ENCODE measurements at places on chromosomes 12 and 14. TPM values are rescaled to one million over a fixed set of nuclear protein-coding genes. Genes with fewer than 3 reads are reported as not detected.

GRCh38 chr12:26632756-26633155, 200.2 kb downstream of the ITPR2 start:
- no peak overlapping the region for H3K4me3 ChIP-seq
- peaks cover 3% of the 10 kb centered on the region for H3K36me3 ChIP-seq
- no peaks in the 10 kb centered on the region for H3K27me3 ChIP-seq
- no peak overlapping the region for H3K27ac ChIP-seq
- H3K4me1 ChIP-seq = peaks cover 10% of the 10 kb centered on the region

- peaks cover 81% of the 10 kb centered on the region for H3K4me1 ChIP-seq
- DNase-seq = no peak
- H3K27ac ChIP-seq = no peak overlapping the region
- H3K4me3 ChIP-seq = no peak overlapping the region
- H3K36me3 ChIP-seq = no peaks in the 10 kb centered on the region
Observed at GRCh38 chr14:89393222-89393745, 23.7 kb downstream of the FOXN3 start.

- no peak for DNase-seq
- H3K36me3 ChIP-seq = no peaks in the 10 kb centered on the region
- no peak overlapping the region for H3K4me3 ChIP-seq
- no peaks in the 10 kb centered on the region for H3K27me3 ChIP-seq
- H3K4me1 ChIP-seq = no peaks in the 10 kb centered on the region
- H3K27ac ChIP-seq = no peak overlapping the region
Observed at GRCh38 chr14:33904609-33905008, 46.3 kb downstream of the EGLN3 start.

- no peaks in the 10 kb centered on the region for H3K36me3 ChIP-seq
- no peak overlapping the region for H3K27ac ChIP-seq
- DNase-seq = no peak
- peaks cover 50% of the 10 kb centered on the region for H3K27me3 ChIP-seq
- no peak overlapping the region for H3K4me3 ChIP-seq
Observed at GRCh38 chr12:131482199-131482598, 228.7 kb upstream of the SFSWAP start.

DNA sequence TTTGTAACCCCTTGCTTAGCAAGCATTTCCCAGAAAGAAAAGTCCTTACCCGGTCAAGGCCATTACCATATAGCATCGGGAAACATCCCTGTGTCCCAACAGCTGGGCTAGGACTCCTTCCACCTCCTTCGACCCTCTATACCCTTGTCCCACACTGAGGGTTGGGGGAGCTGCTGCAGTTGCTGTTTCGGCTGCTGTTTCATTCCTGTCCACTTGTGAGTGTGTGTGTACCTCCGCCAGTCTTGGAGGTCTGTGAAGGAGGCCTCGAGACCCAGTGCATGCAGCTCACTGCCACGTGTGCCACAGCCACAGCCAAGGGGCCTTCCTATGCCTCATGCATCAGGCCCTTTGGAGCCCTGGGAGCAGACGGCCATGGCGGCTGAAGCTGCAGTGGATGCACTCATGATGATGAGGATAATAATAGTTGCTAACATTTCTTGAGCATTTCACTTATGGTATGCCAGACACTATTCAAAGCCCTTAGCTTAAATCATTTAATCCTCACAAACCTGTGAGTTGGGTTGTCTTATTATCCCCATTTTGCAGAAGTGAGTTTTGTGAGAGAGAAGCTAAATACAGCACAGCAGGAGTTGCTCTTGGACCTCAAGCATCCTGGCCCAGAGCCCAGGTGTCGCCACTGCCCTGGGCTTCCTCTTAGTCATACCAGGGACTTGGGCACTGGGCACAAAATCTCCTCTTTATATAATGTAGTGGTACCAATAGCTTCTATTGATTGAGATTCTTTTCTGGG, 156.5 kb downstream of the PRKCH start:
- peak overlapping the region; percentile 90 for H3K27ac ChIP-seq
- H3K27me3 ChIP-seq = no peaks in the 10 kb centered on the region
- H3K36me3 ChIP-seq = no peaks in the 10 kb centered on the region
- peak; percentile 79 for DNase-seq

DNA sequence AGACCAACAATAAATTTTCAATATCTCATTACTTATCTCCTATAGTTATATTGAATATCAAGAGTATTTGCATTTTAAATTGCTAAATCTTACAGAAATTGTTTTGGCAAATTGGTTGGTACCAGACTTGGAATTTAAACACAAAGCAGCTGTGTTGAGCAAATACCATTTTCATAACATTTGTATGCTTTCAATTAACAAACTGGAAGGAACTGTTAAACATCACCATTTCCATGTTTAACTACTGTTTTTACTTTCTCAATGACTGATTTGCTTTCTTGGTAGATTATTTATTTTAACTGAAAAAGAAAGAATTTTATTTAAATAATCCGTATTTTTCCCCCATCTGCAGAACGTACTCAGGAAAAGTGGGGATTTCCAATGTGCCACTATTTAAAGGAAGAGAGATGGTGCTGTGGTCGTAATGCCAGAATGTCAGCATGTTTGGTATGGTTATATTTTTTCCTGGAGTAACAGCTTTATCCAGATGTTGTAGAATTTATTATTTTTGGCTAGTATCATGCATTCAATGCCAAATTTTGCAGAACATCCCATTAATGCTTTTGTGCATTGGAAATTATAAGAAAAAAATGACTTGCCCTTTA, 72.3 kb downstream of the METTL25 start:
- no peaks in the 10 kb centered on the region for H3K4me1 ChIP-seq
- no peaks in the 10 kb centered on the region for H3K27me3 ChIP-seq
- no peak overlapping the region for H3K27ac ChIP-seq
- peaks cover 7% of the 10 kb centered on the region for H3K36me3 ChIP-seq

DNA sequence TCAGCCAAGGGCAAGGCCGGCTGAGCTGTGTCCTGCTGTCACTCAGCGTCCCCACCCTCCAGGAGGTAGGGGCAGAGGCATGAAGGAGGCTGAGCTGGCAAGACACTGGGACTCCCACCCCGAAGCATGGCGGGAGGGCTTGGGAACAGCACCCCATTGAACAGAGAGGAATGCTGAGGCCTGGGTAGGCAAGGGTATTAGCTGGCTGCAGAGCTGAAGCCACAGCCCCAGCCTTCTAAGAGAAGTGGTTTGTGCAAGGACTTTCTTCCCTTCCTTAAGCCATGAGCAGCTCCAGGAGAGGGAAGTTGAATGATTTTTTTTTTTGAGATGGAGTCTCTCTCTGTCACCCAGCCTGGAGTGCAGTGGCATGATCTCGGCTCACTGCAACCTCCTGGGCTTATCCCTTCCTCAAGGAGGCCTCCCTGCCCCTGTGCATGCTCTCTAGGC, 6.6 kb upstream of the CFAP73 start:
- no peak for DNase-seq
- H3K27ac ChIP-seq = peak overlapping the region; percentile 52
- H3K27me3 ChIP-seq = peaks cover 39% of the 10 kb centered on the region
- H3K4me1 ChIP-seq = peaks cover 6% of the 10 kb centered on the region

DNA sequence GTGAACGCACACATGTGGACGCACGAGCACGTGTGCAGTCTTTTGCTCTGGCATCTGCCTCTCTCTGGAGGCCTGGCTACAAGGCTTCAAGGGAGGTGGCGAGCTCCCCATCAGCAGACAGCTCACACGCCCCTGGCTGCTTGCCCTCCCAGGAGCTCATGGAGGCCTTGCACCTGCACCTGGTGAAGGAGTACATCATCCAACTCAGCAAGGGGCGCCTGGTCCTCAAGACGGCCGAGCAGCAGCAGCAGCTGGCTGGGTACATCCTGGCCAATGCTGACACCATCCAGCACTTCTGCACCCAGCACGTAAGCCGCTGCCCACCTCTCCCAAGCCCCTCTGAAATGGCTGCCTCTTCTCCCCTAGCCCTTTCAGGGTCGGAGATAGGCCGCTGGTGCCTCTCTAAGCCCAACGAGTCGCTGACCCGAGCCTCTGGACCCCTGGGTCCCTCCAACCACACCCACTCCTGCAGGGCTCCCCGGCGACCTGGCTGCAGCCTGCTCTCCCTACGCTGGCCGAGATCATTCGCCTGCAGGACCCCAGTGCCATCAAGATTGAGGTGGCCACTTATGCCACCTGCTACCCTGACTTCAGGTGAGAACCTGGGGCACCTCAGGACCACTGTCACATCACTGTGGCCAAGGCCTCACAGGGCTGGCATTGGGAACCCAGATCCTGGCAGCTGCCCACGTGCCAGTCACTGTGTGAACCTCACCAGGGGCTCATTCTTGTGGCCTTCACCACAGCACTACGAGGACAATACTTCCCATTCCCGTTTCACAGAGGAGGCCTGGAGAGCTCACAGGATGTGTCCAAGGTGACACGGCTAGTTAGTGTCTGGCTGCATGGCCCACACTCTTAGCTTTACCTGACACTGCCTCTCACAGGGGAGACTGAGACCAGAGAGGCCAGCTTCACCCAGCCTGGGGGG, 10.2 kb downstream of the TNFAIP2 start:
- no peak for DNase-seq
- peaks cover 64% of the 10 kb centered on the region for H3K36me3 ChIP-seq
- no peak overlapping the region for H3K4me3 ChIP-seq
- H3K4me1 ChIP-seq = peaks cover 67% of the 10 kb centered on the region
- H3K27ac ChIP-seq = no peak overlapping the region
- H3K27me3 ChIP-seq = no peaks in the 10 kb centered on the region

DNA sequence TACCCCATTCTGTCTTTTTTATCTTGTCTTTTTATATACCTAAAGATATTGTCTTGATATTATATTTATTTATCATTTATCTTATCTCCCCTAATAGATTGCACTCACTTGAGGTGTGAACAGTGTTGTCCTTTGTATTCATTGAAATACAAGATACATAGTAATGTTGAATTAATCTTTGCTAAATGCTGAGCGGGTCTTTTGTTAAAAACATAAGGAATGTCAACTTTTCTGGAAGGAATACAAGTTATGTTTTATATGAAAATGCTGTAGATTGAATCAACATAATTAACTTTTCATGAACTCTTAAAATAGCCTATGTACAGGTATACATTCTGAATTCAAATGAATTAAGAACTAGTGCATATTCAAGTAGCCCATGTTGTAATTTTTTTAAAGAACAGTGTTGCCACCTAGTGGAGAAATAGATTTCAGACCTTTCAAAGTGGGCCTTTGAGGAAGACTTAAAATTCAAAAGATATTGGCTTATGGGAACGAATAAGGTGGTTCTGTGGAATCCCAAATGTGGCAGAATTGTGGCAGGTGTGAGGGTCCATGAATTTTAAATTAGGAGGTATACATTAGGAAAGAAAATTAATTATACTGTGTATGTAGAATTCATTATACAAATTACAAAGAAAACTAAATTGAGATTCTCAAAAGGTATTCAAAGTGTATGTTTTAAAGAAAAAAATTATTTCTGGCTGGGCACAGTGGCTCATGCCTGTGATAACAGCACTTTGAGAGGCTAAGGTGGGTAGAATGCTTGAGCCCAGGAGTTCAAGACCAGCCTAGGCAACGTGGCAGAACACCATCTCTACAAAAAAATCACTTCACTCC, 19.1 kb downstream of the BBOF1 start:
- no peak overlapping the region for H3K4me3 ChIP-seq
- H3K36me3 ChIP-seq = peaks cover 7% of the 10 kb centered on the region
- no peak overlapping the region for H3K27ac ChIP-seq
- no peak for DNase-seq
- H3K27me3 ChIP-seq = no peaks in the 10 kb centered on the region

DNA sequence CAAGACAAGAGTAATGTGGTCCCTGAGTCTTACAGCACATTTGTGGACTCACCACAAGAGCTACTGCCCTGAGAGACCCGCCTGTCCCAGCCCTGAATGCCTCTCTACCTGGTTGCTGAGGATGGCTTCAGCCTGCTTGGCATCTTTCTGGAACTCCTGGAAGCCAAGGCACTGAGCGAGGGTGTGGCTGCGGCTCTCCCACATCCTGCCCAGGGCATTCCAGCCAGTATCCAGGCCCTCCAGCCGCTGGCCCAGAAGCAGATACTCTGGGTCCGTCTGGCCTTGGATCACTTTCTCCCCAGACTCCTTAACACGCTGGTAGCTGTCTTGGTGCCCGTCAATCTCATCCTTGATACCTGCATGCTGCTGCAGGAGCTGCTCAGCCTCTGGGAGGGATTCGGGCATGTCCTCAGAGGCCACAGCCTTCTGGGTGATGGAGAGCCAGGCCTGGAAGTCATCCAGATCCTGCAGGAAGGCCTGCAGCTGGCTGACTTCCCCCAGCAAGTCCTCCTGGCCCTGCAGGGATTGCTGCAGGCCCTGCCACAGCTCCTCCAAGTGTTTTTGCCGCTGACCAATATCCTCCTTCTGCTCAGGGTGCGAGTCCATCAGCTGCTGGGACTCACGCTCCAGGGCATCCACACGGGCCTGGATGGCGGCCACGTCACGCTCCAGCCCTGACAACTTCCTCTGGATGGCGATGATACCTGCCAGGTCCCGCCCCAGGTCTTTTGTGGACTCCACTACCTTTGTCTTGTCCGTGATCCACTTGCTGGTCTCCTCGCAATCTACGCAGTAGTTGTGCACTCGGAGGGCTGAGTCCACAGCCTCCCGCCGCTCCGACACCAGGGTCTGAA, 82.3 kb downstream of the PLEKHG3 start:
- peaks cover 31% of the 10 kb centered on the region for H3K36me3 ChIP-seq
- H3K4me3 ChIP-seq = no peak overlapping the region
- H3K27me3 ChIP-seq = no peaks in the 10 kb centered on the region
- peaks cover 8% of the 10 kb centered on the region for H3K4me1 ChIP-seq

The SCYL2 gene
- total RNA-seq = 36.2 TPM

The NAV3 gene
- 1.5 TPM for total RNA-seq

The RPL6 gene
- 572 TPM for total RNA-seq

The CCDC38 gene
- total RNA-seq = 0.22 TPM

Measured in left ventricle myocardium inferior (tissue), 1 donor.